ENCODE measurements at places on chromosomes 5 and 9.

GRCh38 chr5:163460562-163461171, at the start of gene HMMR:
TSS of gene HMMR (plus strand) at chr5:163460632. CDS start at chr5:163460693, 61 bp downstream.
- DNase-seq: no peak

DNA sequence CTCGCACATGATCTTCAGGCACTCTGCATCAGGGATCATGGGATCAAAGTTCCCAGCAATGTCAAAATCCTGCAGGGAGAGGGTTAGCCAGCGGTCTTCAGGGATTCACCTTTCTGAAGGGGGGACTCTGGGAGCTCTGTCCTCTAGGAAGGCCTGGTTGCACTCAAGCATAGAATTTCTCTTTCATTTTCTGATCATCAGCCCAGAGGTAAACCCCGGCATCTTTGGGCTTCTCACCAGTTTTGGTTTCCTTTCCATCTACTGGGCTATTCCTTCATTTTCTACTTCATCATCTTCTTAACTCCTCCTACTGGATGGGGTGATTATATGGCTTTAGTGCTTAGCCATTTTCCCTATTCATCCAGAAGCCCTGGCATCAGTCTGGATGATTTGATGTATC, 4.6 kb upstream of the DND1 start:
- DNase-seq: no peak

DNA sequence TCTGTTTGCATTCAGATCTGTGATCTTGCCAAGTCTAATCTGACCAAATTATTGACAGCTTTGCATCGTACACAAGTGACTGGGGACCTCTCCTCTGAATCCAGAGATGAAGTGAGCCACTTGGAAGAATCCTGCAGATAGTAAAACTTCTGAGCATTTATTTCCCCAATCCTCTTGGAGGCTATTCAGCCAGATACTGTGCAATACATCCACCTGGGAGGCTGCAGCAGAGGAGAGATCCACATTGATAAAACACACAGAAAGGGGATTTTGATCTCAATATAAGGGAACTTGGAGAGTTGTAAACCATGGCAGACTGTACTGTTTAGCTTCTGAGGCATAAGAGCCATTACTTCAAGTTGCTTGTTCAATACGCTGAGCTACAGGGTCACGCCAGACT, 654.6 kb downstream of the MTRR start:
- DNase-seq: no peak

DNA sequence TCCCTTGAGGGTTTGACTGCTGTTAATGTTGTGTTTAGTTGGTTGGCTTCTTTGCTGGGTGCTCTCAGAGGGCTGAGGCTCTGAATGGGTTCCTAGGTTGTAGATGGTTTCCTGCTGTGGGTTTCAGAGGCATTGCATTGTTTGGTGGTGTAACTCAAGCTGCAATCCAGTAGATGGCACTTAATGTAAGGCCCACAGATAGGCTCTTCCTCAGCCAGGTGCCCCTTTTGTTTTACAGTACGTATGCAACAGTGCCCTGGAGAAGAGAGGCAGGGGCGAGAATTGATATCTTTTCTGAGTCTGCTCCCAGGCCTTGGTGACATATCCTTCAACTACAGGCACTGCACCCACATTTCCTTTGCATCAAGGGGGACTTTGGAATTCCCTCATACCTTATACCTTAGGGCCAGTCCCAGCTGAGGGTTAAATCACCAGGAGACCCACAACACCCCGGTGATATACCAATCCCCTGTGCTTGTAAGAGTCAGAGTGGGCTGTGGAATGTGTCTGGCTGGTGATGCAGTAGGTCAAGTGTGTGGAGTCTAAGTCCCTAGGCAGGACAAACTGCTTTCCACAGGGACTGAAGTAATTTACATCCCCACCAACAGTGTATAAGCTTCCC, 7.0 kb upstream of the UGT3A2 start:
- no peak for DNase-seq

DNA sequence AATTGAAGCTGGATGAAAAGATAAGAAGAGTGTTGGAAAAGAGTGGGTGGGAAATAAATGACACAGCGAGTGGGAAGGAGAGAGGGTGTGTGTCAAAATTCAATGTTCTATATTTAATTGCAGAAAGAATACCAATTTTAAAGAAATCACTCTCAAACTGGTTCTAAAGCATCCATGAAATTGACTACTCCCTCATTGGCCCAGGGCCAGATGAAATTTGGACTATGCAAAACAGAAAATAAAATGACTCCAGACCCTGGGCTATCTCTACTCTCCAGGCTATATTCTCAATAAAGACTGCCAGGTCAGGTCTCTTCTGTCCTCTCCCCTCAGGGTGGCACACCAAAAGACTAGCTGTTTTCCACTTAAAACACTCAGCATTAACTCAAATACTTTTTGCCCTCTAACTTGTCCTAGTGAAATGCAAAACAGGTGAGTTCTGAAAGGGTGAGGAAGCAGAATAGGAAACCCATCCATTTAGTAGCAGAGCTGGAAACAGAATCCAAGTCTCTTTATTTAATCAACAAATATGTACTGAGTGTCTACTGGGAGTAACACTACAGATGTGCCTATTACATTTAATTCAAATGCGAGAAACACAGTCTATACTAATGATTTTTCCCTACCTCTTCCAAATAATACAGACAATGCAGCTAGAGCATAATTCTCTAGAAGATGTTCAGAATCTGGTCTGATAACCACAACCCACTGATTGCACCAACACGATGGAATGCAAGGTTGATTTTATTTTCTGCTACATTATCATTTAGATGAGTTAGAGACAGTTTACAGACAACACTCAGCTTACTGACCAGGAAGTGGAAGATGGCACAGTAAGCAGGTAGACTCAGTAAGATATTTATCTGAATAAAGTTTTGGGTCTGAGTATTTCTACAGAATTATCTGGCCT, 42.1 kb downstream of the EFCAB9 start:
- DNase-seq: no peak

- no peak for DNase-seq
Observed at GRCh38 chr9:950139-950538, 26.3 kb upstream of the DMRT3 start.

- DNase-seq: no peak
Observed at GRCh38 chr5:174097486-174098185, 52.1 kb downstream of the NSG2 start.

GRCh38 chr5:65811885-65812284, 89.9 kb downstream of the NLN start:
- no peak for DNase-seq

GRCh38 chr9:131651160-131651559, 88.7 kb downstream of the RAPGEF1 start:
- DNase-seq: no peak

GRCh38 chr9:115972362-115972761, 181.2 kb upstream of the PAPPA start:
- no peak for DNase-seq

GRCh38 chr5:154406231-154406630, 39.6 kb upstream of the SAP30L start:
- DNase-seq: no peak

- no peak for DNase-seq
Observed at GRCh38 chr9:94507531-94508258, 47.2 kb upstream of the PCAT7 start.

GRCh38 chr9:117156144-117156688, 258.6 kb downstream of the ASTN2 start:
- DNase-seq: no peak

- peak; percentile 41 for DNase-seq
Observed at GRCh38 chr5:177368869-177369644, 11.3 kb downstream of the RGS14 start.

DNA sequence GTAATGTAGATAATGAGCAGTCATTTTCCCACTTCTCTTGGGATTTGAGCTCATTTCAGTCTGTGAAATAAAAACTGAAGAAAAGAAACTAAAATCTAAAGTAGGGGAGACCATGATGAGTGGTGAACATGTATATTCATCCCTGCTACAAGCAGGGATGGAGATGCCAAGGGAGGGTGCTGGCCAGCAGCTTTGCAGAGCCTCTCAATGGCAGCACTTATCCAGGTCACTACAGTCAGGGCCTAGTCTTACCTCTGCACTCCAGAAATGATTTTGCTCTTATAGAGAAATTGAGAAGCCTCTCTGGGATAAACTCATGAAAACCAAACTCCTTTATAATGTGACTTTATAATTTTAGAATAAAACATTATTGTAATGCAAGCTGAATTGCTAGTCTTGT, 317.6 kb downstream of the FBXL17 start:
- no peak for DNase-seq

Data from stimulated activated CD4-positive, alpha-beta T cell treated with anti-CD3 and anti-CD28 coated beads, Interleukin-4, amount 100 ng/mL, for 1 hour (primary cell).